Cortex of kidney (tissue), 1 donor: ENCODE measurements at places on chromosomes 5 and 9.

DNA sequence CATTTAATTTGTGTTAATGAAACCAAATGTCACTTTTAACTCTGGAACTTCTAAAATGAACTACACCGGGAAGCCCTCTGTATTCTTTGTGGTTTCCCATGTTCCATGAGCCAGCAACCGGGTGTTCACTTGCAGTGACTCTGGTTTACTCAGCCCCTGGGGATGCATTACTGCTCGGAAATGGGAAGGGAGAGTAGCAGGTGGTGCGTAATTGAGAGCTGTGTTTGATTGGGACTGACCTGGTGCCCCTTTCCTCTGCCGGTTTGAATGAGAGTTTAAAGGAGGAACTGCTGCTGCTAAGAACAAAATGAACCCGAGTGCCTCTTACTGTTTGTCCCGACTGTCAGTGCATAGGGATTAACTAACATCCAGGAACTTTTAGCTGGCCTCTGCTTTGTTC, 100.1 kb upstream of the DHFR start:
- DNase-seq, result no peak

GRCh38 chr5:151181818-151182523, 24.4 kb upstream of the ANXA6 start:
- no peak for DNase-seq

DNA sequence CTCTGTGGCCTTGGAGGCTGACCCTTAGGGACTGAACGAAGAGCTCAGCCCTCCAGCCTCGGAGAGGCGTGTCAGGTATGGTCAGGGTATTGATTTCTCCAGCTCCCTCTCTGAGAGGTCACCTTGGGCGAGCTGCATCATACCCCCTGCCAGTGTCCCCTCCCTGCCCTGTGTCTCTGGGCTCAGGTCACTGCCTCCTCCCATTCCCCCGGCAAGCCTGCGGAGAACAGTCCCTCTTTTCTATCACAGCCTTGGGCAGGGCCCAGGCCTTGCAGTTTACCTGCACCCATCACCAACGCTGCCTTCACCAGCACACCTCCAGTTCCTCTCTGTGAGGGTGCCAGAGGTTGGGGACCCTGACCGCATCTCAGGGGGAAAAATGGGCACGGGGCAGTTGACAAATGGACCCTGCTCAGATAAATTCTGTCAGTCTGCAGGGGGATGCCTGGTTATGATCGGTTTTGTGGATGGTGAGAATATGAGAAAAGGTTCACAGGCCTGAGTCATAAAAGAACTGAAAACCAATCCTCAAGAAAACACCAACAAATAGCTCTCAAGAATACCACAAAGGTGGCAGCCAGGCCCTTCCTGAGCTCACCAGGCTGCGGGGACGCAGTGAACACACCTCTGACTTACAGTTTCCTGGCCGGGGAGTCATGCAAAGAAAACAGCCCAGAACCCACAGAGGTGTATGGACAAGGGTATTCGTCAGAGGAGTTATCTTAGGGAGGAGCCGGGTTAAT, 24.7 kb upstream of the RXRA start:
- DNase-seq, result no peak

DNA sequence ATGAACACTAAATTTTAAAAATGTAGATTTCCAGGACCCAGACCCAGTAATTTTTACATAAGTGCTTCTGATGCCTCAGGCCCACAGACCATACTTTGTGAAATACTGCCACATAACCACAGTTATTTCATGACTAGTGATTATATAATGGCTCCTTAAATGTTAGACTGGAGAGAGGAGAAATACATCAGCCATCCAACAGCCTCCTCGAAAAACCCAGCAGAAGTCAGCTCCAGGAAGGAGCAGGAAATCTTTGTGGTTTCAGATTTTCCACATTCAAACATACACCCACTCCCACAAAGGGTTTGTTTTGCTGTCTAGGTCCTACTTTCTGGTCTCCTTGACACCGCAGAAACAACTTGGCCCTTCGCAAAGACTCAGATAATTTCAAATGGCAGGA, 455.2 kb downstream of the DTWD2 start:
- no peak for DNase-seq

DNA sequence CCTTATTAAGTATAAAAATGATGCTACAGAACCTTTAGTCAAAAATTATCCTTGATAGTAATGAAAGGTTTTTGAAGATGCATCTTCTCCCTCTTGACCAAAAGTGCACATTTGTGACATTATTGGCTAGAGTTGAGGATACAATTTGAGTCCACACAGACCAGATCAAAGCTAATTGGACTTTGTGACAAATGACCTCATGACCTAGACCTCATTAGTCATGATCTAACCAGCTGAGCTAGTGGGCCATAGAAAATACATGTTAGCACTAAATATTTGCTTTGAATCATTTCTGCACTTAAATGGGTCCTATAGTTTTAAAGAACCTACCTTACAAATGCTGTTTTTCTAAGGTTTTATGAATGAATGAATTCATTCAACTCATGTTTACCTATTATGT, 182.1 kb downstream of the RFX3 start:
- DNase-seq, result no peak

GRCh38 chr5:159539678-159540077, 209.4 kb upstream of the IL12B start:
- DNase-seq, result no peak
